GM13976 (cell line): ENCODE measurements at places on chromosomes 7 and 10.

- DNase-seq: no peak
These were observed 4.1 kb upstream of the ARHGAP22 start for GRCh38 chr10:48608976-48609375.

- no peak for DNase-seq
These were observed 43.4 kb upstream of the SRGN start for GRCh38 chr10:69044546-69044945.

- DNase-seq: no peak
These were observed 7.1 kb downstream of the DNAJC9 start for GRCh38 chr10:73239908-73240307.

DNA sequence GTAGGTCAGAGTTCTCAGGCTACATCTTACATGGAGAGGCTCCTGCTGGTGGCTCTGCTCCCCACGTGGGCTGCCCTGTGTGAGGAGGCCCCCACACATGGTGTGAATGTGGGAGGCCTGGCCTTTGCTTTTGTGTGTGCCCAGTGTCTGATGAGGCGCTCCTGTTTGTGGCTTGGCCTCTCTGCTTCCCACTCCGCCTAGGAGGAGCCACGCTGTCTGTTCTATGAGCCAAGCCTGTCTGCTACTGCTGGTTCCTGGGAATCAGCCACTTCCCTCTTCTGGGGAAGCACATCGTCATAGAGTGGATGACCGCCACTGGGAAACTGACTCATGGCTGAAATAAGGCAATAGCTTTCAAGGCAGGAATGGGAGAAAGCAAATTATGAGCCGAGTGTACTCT, 87.1 kb downstream of the CYP26A1 start:
- no peak for DNase-seq

GRCh38 chr7:9776900-9777299, 1196.8 kb upstream of the PHF14 start:
- DNase-seq: no peak

- DNase-seq: no peak
These were observed 209.4 kb downstream of the CELF2 start for GRCh38 chr10:11227103-11227502.

DNA sequence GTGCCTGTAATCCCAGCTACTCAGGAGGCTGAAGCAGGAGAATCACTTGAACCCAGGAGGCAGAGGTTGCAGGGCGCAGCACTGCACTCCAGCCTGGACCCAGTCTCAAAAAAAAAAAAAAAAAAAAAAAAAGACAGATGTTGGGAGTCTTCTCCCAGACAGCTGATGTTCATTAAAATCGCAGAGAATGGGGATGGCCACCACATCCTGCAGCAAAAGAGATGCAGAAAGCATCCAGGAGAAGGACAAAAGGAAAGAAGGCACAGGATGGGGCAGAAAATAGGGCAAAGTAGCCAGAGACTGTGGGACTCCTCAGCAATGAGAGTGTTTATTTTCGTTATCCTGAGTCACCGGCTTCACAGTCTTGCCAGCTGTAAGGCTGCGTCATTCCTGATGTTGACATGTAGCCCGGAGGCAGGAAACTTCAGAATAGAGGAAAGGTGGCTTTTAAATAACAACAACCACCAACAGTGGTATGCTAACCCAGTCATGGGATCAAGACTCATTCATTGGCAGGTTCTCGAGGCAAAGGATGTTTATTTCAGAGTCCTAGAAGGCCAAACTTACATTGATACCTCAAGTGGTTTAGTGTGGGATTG, 149.5 kb upstream of the SVIL start:
- no peak for DNase-seq

- DNase-seq: peak; percentile 57
These were observed 77.8 kb upstream of the LRRC17 start for GRCh38 chr7:102834999-102835398.

DNA sequence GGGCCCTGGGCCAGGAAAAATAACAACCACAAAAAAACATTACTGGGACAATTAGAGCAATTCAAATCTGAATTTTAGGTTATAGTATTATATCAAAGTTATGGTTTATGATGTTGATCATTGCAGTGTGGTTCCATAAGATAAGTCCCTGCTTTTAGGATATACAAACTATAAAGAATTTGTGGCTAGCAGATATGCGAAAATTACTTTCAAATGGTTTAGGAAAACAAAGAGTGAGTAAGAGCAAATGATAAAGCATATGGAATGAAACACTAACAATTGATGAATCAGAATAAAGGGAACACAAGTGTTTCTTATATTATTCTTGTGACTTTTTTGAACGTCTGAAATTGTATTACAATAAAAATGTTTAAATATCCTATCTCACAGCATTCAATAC, 64.4 kb upstream of the HECTD2 start:
- DNase-seq: no peak

- peak; percentile 18 for DNase-seq
These were observed 370.6 kb upstream of the IGFBP3 start for GRCh38 chr7:46291601-46292150.

GRCh38 chr7:29276199-29276598, 81.6 kb downstream of the CHN2 start:
- DNase-seq: no peak

DNA sequence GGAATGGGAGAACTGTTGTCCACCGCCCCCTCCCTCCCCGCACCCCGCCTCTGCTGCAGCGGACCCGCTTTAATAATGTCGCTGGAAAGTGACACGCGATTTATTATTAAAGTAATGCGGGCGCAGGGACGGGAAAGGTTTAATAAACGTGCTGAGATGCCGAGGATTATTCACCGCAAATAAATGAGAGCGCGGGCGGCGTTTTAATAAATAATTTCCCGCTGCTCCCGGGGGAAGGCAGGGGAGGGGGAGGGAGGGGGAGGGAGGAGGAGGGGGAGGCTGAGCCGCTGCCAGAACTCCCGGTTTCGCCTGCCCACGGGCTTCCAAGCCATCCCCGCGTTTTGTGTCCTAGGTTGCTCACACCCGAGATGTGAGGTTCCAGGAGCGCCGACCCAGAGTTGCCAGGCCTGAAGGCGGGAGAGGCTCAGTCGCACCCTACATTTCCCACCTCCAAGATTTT, 5.1 kb downstream of the KAZALD1 start:
- peak; percentile 38 for DNase-seq

DNA sequence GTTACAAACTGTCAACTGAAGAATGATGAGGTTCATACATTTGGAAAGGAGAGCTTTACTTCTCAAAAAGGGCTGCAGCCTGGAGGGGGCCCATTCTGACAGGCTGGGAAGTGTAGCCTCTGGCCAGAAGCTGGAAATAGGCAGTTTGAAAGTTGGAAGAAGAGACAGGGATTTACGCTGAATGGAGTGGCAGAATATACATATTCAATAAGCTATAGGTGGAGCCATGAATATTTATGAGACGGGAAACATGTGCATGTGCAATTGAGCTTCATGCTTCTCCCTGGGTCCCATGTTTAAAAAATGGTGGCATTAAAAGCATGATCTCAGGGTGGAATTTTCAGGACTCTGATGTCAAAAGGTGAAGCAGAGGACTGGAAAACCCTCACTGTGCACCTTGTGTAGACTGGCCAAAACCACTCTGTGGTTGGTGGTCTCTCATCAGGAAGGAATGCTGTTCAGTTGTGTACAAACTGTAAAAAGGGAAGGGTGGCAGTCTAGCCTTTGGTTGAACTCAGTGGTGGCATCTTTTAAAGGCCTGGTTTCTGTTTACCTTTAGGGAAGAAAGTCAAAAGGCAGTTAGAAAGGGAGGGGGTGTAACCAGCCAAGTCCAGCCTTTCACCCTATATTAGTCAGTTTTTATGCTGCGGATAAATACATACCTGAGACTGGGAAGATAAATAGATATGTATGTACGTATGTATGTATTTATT, 7.2 kb upstream of the ACTR3B start:
- DNase-seq: no peak

DNA sequence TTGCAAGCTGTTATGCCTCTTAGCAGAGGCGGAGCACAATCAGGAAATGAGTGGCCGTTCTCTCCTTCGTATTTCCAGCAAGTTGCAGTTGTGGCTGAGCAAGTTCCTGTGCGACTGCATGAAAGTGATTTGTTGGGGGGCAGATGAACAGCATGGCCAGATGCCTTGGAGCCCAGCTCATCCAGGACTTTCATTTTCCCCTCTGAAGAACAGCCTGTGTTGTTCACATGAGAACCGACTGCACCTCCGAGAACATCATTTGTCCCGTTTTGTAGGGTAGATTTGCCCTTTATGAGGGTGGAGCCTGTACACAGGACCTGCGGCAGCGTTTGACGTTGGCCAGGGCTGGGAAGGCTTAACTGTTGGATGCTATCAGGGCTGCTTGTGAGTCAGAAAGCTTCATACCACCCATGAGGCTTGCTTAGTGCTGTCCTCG, 4.4 kb downstream of the BAG3 start:
- no peak for DNase-seq

DNA sequence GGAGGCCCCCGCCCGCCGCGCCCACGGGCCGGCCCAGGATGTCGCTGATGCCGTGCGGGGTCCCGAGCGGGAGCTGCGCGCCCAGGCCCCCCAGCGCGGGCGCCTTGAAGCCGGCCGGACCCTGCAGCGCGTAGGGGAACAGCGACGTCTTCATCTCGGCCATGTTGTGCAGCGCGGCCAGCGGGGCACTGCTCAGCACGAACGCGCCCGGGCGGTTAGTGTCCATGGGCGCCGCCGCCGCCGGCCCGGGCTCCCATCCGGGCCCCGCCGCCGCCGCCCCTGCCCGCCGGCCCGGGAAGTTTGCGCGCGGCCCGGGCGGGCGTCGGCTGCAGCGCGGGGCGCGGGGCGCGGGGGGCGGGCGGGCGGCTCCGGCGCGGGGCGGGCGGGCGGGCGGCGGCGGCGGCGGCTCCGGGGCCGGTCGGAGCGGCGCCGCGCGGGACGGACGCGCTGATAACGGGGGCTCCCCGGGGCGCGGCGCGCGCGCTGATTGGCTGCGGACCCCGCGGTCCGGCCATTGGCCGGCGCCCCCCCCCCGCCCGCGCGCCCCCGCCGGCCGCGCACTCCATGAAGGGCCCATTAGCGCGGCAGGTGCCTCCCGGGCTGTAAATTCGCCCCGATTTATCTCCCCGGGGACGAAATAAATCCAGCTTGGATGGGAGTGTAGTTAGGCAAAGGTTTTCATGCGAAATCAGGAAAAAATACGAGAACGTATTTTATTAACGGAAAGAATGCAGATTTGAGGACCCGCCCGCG, at the start of gene NKX6-2:
NKX6-2 (minus strand) TSS at position 425 of the 753 bp plus-strand sequence; CDS start at position 226, 199 bp downstream.
- no peak for DNase-seq

- no peak for DNase-seq
These were observed 69.8 kb downstream of the MET start for GRCh38 chr7:116741625-116742316.

DNA sequence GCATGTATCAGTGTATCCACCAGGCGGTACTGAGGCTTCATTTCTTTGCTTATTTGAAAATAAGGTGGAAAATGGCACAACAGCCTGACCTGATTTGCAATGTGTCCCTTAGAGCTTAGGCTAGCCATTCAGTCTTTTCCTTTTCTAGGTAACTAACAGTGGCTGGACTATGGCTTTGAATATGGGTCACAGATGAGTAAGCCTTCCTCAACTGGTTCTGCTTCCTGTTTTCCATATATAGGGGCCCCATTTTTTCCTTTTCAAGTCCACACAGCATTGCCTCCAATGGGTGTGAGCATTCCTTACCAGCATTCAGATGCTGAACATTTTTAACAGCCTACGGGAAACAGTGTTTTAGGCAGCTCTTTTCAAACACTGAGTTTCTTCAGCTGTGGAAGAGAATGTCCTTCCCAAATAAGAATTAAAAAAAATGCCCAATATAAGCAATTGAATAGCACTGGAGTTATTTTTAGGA, 3.9 kb upstream of the ITGB1 start:
- no peak for DNase-seq

DNA sequence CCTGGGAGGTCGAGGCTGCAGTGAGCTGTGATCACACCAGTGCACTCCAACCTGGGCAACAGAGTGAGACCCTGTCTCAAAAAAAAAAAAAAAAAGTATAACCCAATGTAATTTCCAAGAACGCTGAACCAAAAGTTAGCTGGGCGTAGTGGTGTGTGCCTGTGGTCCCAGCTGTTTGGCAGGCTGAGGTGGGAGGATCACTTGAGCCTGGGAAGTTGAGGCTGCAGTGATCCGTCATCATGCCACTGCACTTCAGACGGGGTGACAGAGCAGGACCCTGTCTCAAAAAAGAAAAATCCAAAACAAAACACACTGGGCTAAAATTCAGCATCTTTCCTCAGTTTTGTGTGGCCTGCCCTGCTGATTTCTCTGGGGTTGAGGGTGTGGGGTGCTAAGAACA, 21.1 kb downstream of the HNRNPA2B1 start:
- no peak for DNase-seq

DNA sequence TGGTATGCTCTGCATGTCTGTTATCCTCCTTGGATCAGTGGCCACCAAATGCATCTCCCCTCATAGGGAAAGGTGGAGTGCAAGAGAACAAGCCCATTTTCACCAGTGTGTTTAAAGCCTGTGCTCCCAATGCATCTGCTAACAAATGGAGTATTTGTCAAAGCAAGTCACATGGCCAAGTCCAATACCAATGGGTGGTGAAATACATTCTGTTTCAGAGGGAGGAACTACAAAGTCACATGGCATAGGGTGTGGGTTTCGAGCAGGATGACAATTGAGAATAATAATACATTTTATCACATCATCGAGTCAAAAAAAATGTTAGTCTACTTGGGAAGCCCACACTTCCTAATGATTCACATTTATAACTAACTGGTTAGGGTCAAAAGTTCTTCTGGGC, 62.7 kb downstream of the SUGCT start:
- DNase-seq: no peak

DNA sequence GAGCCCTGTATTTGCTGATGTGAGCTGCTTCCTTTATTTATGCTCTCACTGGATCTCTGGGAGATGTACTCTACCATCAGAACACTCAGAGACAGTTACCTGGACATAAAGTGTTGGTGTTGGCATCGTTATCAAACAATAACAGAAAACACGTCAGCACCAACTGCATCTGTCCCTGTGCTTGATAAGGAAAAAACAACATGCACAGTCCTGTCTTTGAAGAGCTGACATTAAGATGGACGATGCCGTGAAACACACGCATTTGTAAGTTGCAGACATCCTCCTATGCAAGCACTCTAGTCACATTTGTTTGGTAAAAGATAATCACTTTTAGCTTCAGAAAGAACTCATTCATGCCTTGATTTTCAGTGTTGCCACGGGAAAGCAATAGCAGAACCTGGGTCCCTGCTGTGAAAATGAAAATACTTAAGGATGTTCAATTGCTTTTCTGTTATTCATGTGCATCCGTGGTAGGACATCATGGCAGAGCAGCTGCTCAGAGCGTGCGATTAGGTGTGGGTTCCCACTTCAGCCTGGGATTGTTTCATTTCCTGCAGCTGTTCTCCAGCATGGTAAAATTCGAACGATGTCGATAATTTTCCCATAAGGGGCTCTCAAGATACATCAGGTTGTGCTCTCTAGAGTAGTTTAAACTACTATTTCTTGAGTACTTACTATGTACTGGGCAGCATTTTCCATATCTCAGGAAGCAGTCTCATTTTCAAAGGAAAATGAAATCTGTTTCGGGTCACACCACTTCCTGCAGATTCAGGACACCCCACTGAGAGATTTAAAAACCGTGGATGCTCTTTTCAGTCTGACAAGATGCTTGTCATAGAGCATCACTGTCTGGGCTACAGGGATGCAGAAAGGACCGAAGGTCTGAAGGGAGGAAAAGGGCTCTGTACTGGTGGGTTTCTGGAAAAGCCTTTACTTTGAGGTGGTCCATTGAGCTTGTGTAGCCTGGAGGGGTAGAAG, 248.7 kb downstream of the CAMK1D start:
- DNase-seq: no peak
